Omental fat pad (tissue), 4 donors: ENCODE measurements at places on chromosomes 11 and 22. TPM values are rescaled to one million over a fixed set of nuclear protein-coding genes. Genes with fewer than 3 reads are reported as not detected.

- DNase-seq, result no peak
Observed at GRCh38 chr11:88651556-88651955, 314.0 kb upstream of the CTSC start.

DNA sequence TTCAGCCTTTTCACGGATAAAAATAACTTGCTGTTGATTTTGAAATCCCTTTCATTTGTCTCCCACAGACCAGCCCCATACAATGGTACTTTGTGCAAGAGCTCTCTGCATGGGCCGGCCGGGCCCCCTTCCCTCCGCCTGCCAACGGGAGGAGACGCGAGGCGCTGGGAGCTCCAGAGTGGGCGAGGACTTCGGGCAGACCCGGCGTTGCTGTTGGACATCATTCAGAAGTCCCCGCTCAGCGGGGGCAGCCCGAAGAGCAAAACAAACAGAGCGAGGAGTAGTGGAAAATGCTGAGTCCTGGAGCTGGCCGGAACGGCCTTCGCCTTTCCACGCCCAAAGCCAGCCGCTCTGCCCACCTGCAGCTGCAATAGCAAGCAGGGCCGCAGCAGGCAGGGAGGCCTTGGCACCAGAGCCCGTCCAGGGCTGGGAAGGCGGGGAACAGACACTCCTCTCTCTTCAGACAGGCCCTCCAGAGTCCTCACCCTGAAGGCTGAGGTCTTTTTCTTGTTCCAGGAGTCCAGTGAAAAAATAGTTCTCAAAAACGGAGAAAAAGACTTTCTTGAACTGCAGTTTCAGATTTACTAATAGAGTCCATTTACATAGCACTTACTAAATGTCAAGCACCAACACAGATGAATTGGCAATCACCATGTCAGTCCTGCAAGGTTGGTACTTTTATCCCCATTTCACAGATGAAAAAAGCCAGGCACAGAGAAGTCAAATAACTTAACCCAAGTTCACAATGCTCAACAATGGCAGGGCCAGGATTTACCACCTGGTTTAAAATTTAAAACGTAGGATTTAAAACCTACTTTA is 135.5 kb downstream of the ETS1 start:
- no peak for DNase-seq

GRCh38 chr22:22111267-22111751 is 128.7 kb upstream of the TOP3B start:
- DNase-seq, result no peak

Gene OR52N4
- total RNA-seq, result 0.72 TPM

Gene OR51B4
- total RNA-seq, result not detected
